Body of pancreas (tissue), 4 donors: ENCODE measurements at places on chromosomes 13 and 19. TPM values are rescaled to one million over a fixed set of nuclear protein-coding genes. Genes with fewer than 3 reads are reported as not detected.

NRTN gene
- 70.9 TPM for total RNA-seq

CHST8 gene
- total RNA-seq: not detected

ATXN8OS gene
- not detected for total RNA-seq

PODNL1 gene
- 0.66 TPM for total RNA-seq

ZNF441 gene
- 7.3 TPM for total RNA-seq

CGB8 gene
- total RNA-seq: not detected

VSTM1 gene
- not detected for total RNA-seq

ZNF493 gene
- total RNA-seq: 36.6 TPM

CD209 gene
- 2.0 TPM for total RNA-seq

KLHL26 gene
- 3.6 TPM for total RNA-seq

CLC gene
- not detected for total RNA-seq

METTL21C gene
- not detected for total RNA-seq

PRRG2 gene
- 4.9 TPM for total RNA-seq

RFX2 gene
- total RNA-seq: 14.8 TPM

CLEC11A gene
- total RNA-seq: 5.2 TPM

IGFL1 gene
- total RNA-seq: not detected

GZMM gene
- total RNA-seq: 5.3 TPM

TMPRSS9 gene
- total RNA-seq: not detected

CCDC194 gene
- not detected for total RNA-seq

ZNF132 gene
- total RNA-seq: 5.9 TPM

RFXANK gene
- total RNA-seq: 16.1 TPM

LILRB3 gene
- total RNA-seq: 0.33 TPM

EHD2 gene
- total RNA-seq: 66.3 TPM

CACNG8 gene
- total RNA-seq: not detected

PROZ gene
- not detected for total RNA-seq

FCGBP gene
- 24.1 TPM for total RNA-seq
